ENCODE measurements at places on chromosomes 1 and 21.

- DNase-seq, result no peak
These were observed 16.4 kb downstream of the TCEANC2 start for GRCh38 chr1:54069791-54070170.

DNA sequence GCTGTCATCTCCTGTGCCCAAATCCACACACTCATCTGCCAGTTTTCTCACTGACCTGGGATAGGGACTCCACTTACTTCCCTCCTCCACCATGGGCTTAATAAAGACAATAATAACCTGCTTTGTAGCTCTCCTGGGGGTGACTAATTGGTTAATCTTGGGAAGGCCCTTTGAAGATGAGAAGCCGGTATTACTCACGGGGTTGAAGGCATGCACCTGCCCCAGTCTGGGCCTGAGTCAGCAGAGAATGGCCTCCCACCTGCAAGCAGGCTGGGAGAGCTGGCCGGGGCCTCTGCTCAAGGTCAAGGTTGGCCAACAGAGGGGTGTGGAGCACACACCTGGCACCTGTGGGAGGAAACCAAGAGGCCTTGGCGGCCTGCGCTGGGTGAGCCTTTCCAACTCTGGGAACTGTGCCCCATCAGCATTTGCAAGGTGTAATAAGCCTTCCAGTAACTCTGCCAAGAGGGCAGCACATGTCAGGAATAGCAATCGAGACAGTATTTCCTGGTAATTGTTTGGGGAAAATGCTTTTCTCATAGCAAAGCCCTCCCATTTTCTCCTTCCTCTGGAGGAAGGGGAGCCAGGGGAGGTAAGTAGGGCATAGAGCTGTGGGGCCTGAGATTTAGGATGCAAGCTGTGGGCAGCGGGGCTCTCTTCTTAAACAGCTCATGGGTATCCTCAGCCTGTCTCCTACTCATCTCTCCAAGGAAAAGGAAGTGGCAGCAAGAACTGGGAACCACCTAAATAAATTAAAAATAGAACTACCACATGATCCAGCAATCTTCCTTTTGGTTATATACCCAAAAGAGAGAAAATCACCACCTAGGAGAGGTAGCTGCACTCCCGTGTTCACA, 49.0 kb downstream of the TOMM20 start:
- peak; percentile 41 for DNase-seq

- DNase-seq, result no peak
These were observed 521.1 kb downstream of the ADGRL2 start for GRCh38 chr1:82321794-82322193.

DNA sequence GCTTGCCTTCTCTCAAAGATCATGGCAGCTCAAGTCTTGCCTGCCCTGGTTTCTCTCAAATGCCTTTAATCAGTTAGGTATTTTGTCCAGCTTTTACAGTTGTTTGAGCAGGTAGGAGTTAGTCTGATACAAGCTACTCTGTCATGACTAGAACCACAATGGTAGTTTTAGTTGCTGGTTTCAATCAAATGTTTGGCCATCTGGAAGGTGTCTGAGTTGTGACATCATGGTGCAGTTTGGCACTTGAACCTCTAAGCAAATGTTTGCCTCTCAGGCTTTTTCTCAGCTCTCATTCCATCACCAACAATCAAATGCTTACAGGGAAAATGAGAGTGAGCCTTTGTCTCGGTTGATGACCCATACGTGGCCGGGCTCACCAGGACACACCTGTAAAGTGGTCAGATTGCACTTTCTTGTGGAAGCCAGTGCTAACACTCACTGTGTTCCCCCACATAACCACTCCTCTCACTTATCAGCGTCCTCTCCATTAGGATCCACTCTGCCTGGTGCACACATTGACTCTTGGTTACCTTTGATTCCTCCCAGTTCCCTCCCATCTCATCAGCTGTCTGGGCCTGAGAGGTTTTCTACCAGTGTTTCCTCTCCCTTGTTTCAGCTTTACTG, 67.5 kb downstream of the CCDC185 start:
- no peak for DNase-seq

GRCh38 chr1:163826500-163826899, 504.7 kb downstream of the NUF2 start:
- DNase-seq, result no peak

DNA sequence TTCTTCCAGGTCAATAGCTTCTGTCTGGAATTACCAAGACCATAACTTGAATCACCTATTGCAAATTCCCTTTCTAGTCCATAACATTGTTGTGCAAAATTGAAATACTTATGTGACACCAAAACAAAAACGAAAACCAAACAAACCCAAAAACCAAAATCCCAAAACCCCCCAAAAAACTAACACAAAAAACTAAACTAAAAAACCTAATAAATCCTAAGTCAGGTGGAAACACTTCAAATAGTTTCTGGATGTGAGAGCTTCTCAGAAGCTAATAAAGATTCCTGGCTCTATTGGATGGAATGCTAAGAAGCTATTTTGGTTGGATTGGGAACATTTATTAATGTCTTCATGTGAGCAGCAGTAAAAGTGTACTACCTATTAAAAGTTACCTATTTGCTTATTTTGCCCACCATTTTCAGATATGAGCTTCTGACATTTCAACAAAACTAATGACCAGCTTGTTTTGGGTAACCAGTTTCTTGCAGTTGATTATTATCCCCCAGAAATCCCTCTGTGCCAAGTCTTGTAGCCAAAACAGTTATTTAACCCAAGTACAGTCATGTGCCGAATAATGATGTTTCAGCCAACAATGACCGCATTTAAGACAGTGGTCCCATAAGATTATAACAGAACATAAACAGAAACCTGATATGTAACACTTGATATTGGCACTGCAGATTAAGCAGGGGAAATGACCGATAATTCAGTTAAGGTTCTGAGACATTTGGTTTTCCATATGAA, 76.4 kb downstream of the LTN1 start:
- DNase-seq, result no peak

DNA sequence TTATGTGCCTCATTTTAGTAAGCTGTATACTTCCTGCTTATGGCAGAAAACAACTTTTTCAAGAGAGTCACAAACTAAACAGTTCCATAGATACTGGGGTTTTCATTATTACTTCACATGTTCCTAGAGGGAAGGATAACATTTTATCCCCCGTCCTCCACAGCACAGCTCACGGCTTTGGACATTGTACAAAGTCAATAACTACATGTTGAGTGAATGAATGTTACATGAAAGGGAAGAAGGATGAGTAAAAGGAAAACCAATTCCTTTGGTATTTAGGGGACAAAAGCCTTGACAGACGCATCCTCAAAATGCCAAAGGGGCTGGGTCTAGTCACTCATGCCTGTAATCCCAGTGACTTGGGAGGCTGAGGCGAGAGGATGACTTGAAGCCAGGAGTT, 14.8 kb downstream of the PI4KB start:
- no peak for DNase-seq

DNA sequence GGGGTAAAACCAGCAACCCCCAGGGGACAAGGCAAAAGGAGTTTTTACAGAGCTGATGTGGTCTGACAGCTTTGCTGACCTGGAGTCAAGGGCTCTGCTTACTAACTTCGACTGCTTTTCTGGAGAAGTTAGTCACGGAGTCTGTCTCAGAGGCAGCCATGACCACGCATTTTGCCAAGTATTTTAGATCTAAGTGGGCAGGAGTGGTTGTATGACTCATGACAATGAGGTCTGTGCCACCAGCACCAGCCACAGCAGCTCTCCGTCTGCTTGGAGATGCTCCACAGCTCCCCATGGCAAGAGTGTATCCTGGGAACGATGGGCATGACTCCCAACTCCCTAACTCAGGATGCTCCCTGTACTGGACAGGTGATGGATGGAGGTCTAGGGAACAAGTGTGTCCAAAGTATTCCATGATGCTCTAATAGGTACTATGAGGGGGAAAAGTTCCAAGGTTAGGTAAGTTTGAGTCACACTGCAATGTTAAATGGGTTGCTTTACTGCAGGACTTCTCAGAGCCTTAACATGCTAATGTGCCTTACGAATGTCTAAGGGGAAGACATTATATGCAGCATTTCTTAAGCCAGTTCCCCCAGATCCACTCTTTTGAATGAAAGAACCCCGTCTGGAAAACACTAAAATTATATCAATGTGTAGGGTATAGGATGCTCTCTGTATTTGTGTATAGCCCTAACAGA, 359.0 kb downstream of the HHAT start:
- DNase-seq, result no peak

DNA sequence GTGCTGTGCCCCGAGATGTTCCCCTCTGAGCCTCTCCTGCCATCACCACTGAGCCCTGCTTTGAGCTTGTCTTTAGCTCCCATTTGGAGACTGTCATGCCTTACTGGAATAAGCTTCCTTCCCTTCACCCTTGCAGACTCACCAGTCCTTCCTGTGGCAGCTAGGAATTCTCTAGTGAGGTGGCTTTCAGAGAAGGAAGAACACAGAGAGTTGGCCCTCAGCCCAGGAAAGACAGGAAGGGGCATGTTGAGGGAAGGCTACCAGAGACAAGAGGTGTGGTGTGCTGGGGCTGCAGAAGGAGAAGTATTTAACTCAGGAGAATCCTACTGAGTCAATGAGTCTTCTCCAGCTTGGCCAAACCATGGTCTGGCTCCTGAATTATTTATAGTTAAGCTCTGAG, 76.3 kb downstream of the UCK2 start:
- DNase-seq, result no peak

DNA sequence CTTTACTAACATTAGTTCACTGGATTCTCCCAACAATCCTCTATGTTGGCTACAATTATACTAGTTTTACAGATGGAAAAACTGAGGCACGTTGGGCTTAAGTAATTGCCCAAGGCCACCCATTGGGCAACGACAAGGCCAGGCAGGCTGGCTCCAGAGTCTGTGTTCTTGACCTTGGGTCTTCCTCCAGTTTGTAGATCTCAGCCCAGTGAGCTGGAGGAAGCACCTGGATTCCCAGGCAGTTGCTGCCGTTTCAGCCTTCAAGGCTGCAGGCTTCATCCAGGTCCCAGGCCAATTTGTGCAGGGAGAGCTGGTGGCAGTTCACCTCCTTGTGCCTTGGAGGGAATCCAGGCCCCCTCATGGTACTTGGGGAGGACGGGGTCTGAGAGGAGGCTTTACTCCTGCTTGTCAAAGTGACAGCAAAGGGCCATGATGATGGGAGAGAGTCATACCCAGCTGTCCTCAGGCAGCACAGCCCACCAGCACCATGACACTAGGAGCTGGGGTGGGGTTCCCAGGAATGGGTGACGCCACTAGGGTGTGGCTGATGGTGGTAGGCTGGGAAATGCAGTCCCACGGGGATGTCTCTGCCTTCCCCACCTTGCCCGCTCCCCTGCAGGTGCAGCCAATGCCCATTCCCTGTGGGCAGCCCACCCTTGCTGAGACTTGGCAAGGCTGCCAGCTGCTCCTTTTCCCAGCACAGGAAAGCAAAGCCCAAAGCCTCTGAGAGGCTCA, 27.1 kb downstream of the PKP1 start:
- DNase-seq, result no peak

DNA sequence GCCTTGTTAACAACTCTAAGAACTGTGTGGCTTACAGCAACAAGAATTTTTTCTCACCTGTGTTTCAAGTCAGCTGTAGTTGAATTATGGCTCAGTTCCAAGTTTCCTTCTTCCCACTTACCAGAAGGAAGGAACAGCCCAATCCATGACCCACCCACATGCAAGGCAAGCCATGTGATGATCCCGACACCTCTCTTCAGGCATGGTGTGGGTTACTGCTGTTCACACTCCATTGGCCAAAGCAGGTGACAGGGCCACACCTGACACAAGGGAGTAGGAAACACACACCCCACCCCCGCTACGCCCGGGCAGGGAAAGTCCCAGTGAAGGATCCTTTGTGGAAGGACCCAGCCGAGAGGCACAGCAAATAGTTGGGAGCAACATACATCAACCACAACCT, 36.3 kb downstream of the KCNJ15 start:
- no peak for DNase-seq

GRCh38 chr1:19645411-19646251, 1.5 kb downstream of the NBL1 start:
- no peak for DNase-seq

GRCh38 chr1:114322734-114323133, 169.1 kb upstream of the SYT6 start:
- DNase-seq, result no peak

DNA sequence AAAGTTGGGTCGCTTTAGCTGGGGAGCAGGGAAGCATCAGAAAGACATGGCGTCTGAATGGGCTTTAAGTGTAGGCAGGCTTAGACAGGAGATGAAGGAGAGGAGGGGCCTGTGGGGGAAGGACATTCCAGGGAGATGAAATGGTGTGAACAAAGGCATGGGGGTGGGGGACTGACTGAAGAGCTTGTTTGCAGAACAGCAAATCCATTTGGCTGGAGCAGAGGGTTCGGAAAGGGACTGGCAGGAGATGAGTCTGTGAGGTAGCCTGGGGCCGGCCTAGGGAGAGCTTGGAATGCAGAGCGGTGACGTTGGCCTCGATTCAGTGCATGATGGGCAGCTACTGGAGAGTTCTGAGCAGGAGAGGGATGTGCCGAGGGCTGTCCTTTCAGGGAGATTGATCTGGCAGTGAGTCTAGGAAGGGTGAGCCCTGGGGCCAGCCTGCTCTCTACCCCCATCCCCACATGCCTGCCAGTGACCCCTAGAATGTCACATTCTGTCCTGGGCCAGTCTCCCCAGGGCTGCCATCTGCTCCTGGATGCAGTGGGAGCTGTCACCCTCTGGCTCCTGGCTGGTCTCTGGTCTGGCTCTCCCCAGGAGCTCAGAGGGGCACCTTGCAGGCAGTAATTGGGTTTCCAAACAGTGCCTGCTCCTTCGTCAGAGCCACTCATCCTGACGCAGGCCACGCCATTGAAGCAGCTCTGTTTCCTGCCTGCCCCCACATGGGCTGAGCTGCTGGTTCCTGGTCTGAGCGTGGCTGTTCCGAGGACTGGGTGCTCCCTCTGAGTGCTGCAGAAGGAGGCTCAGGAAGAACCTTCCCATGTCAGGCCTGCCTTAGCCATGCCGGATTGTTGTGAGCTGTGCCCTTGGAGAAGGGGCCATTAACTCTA, 22.3 kb upstream of the TMEM222 start:
- no peak for DNase-seq

DNA sequence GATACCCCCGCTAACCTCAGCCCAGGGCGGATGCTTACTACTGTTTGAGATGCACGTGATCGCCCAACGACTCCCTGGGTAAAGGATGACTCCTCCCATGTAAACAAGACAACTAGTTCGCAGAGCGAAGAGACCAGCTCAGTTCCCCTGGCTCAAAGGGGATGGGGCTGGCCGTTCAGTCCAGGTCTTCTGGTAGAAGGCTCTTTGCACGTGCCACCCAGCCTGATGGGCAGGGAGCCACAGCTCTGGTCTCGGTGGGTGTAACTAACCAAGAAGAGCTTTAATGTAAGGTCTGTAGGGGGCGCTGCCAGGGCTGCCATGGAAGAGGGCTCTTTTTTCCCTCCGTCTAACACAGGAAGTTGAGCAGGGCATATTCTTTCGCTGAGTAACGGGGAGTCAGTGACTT, 49.4 kb upstream of the PARP1 start:
- peak; percentile 60 for DNase-seq

- DNase-seq, result no peak
These were observed 12.8 kb downstream of the PMF1 start for GRCh38 chr1:156225677-156226014.

DNA sequence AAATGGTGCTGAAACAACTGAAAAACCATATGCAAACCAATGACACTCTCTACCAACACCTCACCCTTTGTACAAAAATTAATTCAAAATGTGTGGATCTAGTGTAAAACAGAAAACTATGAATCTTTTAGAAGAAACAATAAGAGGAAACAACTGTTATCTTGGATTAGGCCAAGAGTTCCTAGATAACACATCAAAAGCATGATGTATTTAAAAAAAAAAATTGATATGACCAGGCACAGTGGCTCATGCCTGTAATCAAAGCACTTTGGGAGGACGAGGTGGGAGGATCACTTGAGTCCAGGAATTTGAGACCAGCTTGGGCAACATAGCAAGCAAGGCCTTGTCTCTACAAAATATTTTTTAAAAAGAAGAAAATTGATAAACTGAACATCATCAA, 79.0 kb downstream of the EIF4G3 start:
- no peak for DNase-seq

- no peak for DNase-seq
These were observed 565 bp downstream of the WLS start for GRCh38 chr1:68231627-68232288.
